Stimulated activated CD8-positive, alpha-beta memory T cell treated with anti-CD3 and anti-CD28 coated beads, Interleukin-15, amount 100 ng/mL, for 48 hours (primary cell): ENCODE measurements at places on chromosomes 3 and 15.

- no peak for DNase-seq
Measured at GRCh38 chr3:39011191-39011736, 40.5 kb downstream of the SCN11A start.

DNA sequence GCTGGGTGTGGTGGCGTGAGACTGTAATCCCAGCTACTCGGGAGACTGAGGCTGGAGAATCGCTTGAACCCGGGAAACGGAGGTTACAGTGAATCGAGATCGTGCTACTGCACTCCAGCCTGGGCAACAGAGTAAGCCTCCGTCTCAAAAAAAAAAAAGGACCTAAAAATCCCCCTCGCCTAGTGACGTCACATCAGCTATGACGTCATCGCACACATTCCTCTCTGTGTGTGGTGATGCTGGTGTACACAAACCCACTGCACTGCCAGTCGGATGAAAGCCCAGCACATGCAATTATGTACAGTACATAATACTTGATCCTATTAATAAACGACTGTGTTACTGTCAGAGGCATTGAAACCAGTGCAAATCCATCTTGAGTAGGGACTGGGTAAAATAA lies 40.2 kb upstream of the SEC61A1 start:
- no peak for DNase-seq

- no peak for DNase-seq
Measured at GRCh38 chr15:63178034-63178433, 11.4 kb upstream of the RAB8B start.

- DNase-seq: no peak
Measured at GRCh38 chr15:31528846-31529245, 202.2 kb downstream of the KLF13 start.

GRCh38 chr3:22977042-22977441 lies 226.1 kb upstream of the UBE2E2 start:
- no peak for DNase-seq

DNA sequence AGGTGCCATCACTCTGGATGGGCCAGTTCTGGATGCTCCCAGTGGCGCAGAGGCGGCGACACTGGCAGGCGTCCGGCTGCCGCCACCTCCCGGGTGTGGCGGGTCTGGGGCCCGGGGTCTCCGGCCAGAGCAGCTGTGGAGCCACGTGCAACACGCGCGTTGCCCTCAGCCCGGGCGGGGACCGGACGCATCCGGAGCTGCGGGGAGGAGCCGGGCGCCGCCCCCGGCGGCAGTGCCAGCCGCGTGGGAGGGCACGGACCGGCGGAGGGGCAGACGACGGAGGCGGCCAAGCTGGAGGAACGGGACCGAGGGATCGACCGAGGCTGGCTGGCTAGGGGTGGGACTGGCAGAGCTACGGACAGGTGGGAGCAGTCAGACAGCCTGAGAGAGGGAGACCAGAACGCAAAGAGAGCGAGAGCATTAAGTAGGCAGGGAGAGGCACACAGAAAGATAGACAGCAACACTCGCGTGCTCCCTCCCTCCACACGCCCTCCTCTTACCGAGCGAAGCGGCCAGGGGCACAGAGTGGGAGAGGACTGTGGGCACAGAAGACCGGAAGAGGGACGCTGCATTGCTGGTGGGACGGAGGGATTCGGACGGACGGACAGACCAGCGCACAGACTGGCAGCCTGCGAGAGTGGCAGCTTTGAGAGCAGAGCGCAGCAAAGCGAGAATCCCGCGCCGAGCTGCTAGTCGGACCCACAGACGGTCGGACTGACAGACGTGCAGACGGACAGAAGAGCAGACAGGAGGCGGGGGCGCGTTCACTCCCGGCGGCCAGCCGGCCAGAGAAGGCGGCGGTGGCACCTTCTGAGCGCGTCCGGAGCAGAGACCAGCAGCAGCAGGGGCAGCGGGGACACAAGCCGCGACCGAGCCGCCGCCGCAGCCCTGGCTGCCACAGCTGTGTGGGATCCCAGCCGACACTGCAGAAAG lies at the start of gene ARPP21:
ARPP21 (plus strand) TSS at position 272 of the 933 bp plus-strand sequence. CDS start 42,227 bp downstream, outside the sequence.
- DNase-seq: peak; percentile 5

DNA sequence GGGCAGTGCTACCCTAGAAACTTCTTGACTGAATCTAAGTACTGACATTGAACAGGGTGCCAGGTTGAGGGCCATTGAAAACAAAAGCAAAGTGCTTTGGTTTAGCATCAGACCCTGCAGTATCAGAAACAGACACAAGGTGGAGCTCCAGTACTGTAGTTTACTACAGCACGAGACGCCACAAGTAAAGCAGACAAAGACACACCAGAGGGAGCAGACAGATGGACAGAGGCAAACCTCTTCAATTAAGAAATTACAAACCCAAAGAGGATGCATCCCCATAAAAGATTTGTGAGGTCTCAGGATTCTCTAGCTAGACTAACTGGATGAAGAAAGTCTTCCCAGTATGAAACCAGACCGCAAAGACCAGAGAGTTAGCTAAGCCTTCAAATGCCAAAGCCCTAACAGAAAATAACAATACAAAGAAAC lies 16.6 kb downstream of the TOP2B start:
- peak; percentile 45 for DNase-seq

DNA sequence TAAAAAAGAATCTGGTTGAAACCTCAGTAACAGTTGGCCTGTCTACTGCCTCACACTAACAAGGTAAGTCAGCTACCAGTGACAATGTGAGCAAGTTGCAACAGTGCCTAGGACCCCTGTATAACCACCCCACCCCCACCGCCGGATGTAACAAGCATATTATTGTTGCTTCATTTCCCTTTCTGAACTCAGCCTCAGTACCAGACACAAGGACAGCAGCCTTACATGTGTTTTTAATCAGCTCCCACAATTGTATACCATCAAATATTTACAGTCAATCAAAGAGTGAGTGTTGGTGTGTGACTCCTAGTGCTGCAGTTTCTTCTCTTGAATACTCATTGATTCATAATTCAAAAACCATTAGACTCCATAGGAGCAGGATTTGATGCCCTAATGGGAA lies 96.4 kb downstream of the PYDC2 start:
- no peak for DNase-seq

- DNase-seq: no peak
Measured at GRCh38 chr15:98381446-98381845, 266.9 kb upstream of the IGF1R start.

GRCh38 chr3:38051131-38051530 lies 12.1 kb downstream of the DLEC1 start:
- no peak for DNase-seq

- DNase-seq: no peak
Measured at GRCh38 chr15:65969865-65970816, 100.8 kb downstream of the RAB11A start.

GRCh38 chr15:74635228-74635627 lies 19.6 kb downstream of the CLK3 start:
- DNase-seq: peak; percentile 42

GRCh38 chr3:197151580-197151979 lies 122.0 kb upstream of the MELTF start:
- DNase-seq: no peak

DNA sequence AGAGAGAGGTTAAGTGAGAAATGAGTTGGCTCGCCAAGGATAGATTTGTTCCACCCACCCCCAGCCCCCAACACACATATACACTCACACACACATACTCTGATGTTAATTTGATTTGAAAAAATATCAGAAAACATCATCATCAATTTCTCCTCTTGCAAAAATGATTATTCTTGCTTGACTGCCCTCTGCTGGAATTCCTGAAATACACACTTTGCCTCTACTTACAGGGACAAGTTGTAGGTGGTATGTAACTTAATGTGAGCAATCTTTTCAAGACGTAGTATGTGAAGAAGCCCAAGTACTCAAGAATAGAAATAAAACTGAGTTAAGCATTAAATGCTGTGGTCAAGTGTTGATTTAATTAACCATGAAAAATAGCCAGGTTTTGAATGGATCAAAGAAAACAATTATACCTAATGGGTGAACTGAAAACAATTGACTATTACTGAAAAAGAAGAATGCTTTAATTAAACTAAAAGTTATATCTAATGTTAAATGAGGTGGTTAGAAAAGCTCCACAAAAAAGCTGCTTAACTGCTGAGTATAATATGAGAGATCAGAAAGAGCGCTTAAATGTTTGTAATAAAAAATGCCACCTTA lies 46.6 kb upstream of the MDFIC2 start:
- DNase-seq: no peak

- DNase-seq: no peak
Measured at GRCh38 chr15:29938361-29939335, 116.4 kb upstream of the TJP1 start.

DNA sequence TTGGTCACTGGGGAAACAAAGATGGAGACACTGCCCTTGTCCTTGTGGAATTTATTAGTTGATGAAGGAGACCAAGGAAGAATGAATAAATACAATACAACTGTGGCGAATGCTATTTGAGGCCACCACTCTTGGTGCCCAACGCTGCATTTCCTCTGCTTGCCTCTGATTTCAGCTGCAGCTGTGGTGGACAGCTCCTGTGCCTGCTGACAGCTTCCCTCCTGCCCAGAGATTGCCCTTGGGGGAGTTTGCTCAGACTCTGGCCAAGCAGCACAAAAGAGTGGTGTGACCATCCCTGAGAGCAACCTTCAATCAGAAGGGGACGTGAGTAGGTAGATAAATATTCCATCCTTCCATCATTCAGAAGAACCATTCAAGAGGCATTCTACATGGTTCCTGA lies 64.6 kb upstream of the FHIT start:
- DNase-seq: no peak
